MV-4-11 (cell line): ENCODE measurements at places on chromosomes 7 and 10.

DNA sequence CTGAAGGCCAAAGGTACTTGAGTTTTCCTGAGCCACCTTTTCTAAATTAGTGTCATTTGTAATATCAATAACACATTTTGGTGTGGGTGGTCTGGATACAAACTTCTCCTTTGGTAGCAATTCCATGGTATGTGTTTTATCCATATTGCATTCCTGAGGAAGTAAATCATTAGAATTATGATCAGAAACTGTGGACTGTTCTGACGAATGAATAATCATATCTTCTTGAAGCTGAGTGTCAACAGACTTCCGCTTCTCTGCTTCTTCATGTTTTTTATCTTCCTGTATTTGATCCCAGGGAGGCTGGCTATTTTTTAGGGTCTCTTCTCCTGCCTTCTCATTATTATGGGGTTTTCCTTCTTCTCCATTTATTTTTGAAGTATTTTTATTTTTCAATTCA, 81.4 kb downstream of the NRBF2 start:
- peak; percentile 17 for DNase-seq

DNA sequence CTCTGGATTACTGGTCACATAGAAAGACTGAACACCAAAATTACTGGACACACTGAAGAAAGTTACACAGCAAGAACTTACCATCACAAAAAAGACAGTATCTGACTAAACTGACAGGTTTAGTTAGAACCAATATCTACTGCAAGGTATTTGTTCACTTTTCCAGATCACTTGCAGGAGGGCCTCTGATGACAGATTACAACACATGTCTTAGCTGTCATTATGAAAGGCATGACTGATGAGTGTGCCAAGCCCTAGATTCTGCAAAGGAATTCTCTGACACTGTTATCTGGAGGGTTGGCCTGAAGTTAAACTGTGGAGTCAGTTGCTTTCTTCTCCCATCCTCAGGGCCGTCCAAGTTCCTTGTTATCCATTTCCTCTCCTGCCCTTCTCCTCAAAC, 242.7 kb downstream of the KIF20B start:
- no peak for DNase-seq

DNA sequence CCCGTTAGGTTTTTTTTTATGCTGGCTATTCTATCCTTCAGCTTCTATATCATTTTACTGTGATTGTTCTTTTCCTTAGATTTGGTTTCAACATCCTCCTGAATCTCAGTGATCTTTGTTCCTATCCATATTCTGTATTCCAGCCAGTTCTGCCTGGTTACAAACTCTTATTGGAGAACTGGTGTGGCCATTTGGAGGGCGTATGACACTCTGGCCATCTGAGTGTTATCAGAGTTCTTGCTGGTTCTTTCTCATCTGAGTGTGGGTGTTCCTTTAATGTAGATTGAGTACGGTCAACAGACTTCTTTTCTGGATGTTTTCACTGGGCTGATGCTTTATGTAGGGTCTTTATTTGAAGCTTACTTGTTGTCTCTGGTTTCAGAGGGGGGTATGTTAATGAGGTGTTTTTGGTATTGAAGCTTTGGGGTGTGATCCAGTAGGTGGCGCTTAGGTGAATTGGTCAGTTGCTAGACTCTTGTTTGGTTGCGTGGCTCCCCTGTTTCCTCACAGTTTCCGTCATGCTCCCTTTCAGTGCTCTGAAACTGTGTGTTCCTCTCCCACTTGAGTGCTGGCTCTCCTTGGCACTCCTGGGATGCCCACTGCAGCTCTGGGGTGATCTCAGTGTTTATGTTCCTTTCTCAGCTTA, 80.7 kb downstream of the FANK1 start:
- DNase-seq, result peak; percentile 1

DNA sequence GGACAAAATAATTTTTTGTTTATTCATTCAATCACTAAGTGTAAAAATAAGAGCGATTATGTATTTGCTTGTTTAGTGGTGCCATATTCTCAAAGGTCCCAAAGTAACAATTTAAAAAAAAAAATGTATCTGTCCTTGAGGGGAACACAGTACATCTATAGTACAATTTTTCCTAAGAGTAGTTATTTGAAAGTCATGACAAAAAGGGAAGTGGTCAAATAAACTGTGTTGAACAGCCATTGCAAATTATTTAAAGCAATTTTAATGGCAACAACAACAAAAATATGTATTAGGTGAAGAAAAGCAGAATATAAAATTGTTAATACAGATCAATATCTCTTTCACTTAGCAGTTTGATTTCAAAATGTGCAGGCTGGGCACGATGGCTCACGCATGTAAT, 943.5 kb downstream of the CNTNAP2 start:
- DNase-seq, result no peak

DNA sequence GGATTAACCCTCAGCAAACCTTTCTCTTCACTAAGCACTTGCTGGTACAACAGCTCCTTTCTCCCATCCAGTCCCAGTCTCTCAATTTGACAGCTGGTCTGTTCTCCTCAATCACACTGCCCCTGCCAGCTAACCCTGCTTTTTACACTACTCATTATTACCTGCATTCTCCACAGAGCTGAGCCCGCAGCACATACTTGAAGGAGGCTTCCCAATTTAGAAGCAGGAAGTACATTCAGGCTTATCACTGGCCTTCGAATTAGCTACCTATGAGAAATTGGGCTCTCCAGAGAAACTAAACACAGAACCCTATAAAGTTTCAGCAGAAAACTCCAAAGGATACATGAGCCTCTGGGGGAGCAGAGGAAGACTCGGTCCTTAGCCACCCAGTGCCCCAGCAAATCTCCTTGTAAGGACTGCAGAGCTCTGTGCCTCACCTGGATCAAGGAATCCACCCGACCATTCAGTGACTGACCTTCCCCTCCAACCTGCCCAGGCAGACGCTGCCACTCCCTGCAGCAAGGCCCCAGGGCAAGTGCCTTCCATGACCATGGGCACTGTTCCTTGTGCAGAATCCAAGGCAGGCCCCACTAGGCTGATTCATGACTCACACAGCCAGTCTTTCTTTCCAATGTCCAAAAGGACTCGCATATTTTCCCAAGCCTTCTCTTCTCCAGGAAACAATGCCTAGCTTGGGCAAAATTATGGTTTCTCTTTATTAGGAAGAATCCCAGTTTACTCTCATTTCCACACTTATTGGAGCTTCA, 68.0 kb downstream of the VOPP1 start:
- no peak for DNase-seq

GRCh38 chr10:132685101-132685891, 100.7 kb downstream of the NKX6-2 start:
- DNase-seq, result peak; percentile 35

DNA sequence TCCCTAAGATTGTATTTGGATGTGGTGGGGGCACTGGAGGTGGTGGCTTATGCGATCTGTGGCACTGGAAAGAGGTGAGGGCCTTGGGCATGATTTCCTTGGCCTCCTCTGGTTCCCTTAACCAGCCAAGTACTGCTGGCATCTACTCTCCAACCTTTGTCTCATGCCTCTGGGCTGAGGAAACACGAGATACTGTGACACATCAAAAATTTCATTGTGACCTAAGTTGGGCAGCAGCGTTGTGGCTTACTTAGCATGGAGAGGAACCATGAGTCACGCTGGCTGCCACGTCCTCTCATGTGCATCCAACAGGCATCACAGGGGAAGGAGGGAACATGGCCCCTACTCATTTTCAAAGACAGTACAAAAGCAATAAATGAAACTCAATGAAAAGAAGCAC, 29.7 kb upstream of the GSDME start:
- peak; percentile 94 for DNase-seq

DNA sequence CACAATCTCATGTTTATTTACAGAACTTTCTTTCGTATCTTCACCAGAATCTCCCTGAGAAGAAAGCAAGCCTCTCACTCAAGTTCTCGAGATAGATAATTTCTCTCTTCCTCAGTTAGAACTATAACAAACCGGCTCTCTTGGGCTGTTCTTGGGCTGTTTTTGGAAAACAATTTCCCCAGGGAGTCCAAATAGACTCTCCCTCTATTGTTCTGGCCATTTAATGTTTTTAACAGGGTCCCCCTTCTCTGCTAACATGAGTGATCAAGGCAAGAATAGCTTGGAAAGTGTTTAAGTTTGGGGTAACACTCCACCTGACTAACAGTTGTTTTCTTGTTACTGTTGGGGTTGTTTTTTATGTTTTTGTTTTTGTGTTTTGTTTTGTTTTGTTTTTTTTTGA, 64.8 kb upstream of the UCN3 start:
- no peak for DNase-seq

DNA sequence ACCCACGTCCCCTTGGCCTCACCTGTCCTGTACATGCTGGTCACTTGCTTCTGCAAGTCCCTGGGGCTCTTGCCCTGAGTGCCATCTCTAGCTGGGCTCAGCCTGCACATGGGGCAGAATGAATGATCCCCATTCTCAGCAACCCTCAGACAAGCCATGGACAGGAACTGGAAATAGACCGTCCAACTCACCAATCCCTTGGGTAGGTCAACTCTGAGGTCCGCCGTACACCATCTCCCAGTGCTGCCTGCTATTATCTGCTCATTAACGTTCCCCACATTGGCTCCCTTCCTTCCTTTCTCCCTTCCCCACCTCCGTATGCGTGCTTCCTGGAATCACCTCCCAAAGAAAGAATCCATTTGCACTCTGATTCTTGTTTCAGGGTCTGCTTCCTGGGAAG, 335.0 kb downstream of the SFMBT2 start:
- no peak for DNase-seq
